GM06990 (cell line): ENCODE measurements at places on chromosomes 6 and 20.

DNA sequence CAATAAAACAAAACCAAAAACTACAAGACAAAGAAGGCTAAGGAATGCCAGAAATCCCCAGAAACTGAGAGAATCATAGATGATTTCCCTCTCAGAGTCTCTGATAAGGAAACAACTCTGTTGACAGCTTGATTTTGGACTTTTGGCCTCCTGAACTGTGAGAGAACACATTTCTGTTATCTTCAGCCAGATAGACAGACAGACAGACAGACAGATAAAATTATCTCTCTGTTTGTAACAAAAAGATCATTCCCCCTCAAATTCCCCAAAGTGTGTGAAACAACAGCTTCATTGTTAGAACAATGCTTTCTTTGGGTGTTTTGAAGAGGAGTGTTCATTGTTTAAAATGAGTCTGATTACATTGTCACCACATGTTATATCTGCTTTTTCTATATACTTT is 148.2 kb downstream of the BCKDHB start:
- no peak for DNase-seq

DNA sequence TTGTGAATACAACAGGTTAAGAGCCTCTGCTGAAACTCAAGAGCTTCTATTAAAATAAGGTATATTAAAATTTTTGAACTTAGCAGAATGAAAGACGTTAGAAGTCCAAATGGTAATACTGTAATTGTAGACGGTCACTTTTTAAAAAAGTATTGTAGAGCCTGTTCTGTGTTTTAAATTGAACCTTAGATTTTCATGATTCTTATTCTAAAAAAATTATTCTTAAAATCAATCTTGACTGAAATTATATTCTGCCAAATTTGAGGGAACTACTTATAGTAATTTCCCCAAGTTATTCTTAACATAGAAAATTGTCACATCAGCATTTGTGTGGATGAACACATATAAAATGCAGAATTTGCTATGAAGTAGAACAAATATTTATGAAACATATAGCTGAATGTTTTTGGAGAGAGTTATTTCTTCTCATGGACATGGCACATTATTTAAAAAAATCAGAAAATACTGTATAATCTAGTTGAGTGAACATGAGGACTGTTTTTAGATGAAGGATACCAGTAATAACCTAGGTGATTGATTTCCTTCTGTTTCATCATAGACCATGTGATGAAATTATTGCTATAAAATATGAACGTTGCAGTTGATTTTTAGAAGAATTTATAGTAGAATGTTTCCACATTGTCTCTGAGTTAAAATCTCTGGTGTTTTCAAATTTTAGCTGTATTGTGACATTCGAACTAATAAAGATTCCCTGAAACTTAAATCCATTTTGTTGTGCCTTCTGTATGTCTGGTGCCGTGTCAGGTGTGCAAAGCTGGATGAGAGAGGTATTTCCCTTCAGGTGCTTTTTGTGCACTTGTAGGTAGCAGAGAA is 2.8 kb downstream of the TBPL1 start:
- DNase-seq, result no peak

GRCh38 chr20:7935027-7935551 is 5.2 kb downstream of the HAO1 start:
- DNase-seq, result peak; percentile 8

GRCh38 chr6:130602151-130602770 is 224.9 kb upstream of the SMLR1 start:
- no peak for DNase-seq

DNA sequence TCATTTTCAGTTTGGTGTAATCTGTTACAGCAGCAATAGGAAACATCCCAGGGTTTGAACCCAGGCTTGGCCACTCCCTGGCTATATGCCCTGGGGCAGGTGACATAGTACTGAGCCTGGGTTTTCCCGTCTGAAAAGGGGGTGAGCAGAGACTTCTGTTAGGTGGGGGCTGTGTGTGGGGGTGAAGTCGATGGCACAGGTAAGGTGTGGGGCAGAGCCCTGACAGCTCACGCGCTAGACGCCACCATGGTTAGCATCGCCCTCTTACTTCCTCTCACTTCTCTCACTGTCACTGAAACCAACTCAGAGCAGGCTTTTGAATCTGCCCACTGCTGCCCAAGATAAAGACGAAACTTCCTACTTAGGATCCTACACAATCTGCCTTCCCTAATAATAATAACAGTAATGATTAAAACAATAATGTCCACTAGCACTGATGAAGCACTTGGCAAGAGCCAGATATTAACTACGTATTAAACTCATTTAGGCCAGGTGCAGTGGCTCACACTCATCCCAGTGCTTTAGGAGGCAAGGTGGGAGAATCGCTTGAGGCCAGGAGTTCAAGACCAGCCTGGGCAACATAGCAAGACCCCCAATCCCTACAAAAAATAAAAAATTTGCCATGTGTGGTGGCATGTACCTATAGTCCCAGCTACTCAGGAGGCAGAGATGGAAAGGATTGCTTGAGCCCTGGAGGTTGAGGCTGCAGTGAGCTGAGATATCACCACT is 117.9 kb upstream of the PTPN1 start:
- DNase-seq, result no peak

DNA sequence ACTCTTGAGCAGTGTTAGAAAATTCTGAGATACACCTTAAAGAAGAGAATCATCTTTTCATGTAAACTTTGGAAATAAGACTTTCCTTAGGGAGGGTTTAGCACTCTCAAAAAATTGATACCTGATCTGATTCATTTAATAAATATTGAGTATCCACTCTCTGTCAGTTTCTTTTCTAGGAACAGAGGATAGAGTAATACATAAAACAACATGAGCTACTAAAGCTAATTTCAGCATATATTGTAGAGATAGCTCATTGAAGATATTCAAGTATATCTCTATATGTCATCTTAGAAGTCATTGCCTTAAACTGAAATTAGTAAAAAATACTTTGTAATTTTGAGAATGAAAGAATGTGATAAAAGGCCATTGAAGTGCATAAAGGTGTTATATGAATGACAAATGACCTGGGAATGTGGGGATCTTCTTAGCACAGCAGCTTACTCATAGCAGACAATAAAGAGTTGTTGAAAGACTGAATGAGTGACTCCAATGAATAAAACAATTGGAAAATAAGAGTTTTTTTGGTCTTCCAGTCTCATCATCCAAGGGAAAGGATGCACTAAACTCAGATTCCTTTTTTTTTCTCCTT is 29.2 kb downstream of the RHAG start:
- DNase-seq, result no peak

GRCh38 chr6:89487864-89488263 is 54.9 kb downstream of the ANKRD6 start:
- no peak for DNase-seq

GRCh38 chr20:17757496-17757895 is 57.7 kb downstream of the BANF2 start:
- no peak for DNase-seq

- peak; percentile 29 for DNase-seq
Observed at GRCh38 chr20:5714261-5715041, 35.8 kb upstream of the SHLD1 start.

- DNase-seq, result peak; percentile 52
Observed at GRCh38 chr6:129686941-129687627, 22.9 kb downstream of the ARHGAP18 start.

GRCh38 chr6:101236709-101237108 is 156.8 kb upstream of the GRIK2 start:
- no peak for DNase-seq

DNA sequence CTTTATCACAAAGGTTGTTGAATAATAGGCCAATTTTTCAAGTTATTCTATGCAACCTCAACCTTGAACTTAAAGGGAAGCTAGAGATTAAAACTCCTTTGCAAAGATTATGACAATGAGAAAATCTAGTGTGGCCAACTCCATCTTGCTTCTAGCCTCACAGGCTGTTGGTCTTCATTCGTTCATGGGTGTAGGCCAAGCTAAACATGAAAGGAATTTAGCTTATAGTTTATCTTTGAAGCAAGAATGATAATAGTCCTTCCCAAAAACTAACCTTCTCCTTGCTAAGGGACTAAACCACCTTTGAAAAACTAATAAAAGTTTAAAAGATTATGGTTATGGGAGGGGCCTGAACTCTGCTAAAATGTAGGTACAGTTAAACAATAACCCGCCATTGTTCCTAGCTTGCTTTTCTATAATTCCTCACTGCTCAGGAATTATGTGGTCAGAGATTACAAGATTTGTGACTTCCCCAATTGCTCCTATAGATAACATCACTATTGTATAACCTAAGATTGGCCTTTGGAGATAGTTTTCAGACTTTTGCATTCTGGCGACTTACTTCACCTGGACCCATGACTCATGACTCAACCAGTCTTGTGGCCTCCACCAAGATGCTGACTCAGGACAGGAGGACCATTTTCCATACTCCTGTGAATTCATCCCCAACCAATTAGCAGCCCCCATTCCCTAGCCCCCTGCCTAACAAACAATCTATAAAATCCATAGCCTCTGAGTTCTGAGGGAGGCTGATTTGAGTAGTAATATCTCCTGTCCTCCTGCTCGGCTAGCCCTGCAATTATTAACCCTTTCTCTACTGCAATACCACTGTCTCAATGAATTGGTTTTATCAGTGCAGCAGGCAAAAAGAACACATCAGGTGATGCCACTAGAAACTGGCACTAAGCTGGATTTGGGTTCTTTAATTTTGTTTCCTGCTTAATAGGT is 154.5 kb downstream of the CD83 start:
- DNase-seq, result no peak

DNA sequence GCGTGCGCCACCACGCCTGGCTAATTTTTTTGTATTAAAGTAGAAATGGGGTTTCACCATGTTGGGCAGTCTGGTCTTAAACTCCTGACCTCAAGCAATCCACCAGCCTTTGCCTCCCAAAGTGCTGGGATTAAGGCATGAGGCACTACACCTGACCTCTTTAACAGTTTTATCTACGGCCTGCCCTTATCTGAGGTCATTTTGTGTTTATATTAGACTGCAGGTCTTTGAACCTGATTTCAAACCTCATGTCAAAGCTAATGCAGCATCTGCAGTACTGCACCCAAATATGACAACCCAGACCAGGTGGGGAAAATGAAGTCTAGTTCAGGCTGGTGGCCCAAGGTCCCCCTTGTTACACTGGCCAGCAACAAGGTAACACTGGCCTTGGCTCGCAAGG is 89.3 kb upstream of the ARMC2 start:
- DNase-seq, result no peak

DNA sequence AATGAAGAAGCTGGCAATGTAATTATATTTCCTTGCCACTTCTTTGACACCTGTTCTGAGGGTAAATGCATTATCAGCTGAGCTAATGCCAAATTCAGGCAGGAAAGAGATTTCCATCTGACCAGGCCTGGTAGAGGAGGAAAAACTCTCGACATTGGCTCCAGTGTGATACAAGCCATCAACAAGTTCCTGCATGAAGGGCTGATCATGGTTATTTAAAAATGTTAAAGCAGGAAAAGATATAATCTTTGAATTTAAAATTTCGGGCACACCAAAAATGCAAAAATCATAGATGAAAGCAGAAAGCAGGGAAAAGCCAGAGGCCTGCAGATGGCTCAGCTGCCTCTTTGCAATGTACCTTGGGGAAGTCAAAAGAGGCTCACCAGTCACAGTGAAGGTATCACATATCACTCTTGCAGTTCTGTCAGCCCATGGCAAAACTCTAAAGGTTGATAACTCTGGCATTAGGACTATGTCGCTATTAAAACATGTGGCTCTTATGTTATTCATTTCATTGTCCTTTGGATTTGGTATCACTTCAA is 39.1 kb downstream of the LGSN start:
- DNase-seq, result no peak

DNA sequence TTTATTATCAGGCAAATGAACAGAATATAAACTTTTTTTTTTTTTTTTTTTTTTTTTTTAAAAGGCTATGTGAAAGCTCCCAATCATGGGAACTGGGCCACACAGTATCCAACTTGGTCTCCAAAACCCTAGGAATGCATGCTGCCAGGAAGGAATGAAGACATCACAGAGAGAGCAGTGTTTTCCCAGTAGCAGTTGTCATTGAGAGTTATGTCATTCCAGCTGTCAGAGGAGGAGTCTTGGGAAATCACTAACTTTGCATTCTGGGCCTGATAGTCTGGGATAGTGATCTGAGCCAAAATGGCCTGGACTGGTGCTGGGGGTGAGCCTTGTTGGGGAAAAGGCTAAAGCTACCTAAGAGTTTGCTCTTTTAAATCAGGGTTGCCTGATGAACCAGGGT is 231.3 kb upstream of the MAP3K7 start:
- no peak for DNase-seq
